ENCODE measurements at places on chromosomes 6 and 20. TPM values are rescaled to one million over a fixed set of nuclear protein-coding genes. Genes with fewer than 3 reads are reported as not detected.

The ZNF133 gene
- total RNA-seq = 14.6 TPM

The STX7 gene
- total RNA-seq = 21.9 TPM

The RAET1G gene
- 0.82 TPM for total RNA-seq

The PM20D2 gene
- total RNA-seq = 2.6 TPM

The CYP39A1 gene
- 4.7 TPM for total RNA-seq

The LINC00237 gene
- not detected for total RNA-seq

The AVP gene
- total RNA-seq = not detected

The ACOT13 gene
- total RNA-seq = 12.2 TPM

The DCDC2 gene
- not detected for total RNA-seq

The ATP6V1G2 gene
- 3.8 TPM for total RNA-seq

The BPI gene
- total RNA-seq = 1.4 TPM

The VSX1 gene
- total RNA-seq = not detected

The MYBL2 gene
- total RNA-seq = 1.6 TPM

All from fibroblast of the aortic adventitia (primary cell).